NB4 (cell line): ENCODE measurements at places on chromosomes 5 and 9.

DNA sequence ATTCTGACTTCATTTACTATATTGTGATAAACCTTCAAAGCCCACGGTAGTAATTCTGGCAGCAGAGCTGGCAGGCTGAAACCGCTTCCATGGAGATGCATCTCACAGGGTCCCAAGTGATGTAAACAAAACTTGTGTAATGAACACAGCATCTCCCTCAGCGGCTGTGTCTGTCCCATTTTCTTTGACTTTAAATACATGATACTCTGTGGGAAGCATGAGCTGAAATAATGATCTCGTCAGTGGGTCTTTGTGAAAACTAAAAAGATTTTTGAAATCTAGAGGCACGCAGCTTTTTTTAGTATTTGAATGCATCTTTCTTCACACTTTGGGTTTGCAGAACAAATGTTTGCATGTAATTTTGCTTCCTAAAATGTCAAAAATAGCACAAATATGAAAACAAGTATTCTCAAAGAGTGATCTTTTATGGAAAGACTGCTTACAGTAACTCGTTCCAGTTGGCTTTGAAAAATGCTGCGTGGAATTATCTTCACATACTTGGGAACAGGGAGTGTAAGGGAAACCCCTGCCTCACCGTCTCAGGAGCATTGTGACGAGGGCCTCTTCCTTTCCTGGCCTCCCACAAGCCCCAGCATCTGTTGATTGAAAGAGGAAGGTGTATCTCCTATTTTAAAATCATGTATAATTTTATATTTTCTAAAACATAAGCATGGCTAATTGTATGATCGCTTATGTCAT lies 18.1 kb upstream of the LPCAT1 start:
- DNase-seq = no peak

DNA sequence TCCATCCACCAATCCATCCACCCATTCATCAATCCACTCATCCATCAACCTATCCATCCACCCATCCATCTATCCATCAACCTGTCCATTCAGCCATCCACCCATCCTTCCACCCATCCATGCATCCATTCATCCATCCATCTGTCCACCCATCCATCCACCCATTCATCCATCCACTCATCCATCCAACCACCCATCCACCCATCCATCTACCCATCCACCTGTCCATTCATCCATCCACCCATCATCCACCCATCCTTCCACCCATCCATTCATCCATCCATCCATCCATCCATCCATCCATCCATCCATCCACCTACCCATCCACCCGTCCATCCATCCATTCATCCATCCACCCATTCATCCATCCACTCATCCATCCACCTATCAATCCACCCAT lies 195.8 kb downstream of the NXNL2 start:
- DNase-seq = no peak

DNA sequence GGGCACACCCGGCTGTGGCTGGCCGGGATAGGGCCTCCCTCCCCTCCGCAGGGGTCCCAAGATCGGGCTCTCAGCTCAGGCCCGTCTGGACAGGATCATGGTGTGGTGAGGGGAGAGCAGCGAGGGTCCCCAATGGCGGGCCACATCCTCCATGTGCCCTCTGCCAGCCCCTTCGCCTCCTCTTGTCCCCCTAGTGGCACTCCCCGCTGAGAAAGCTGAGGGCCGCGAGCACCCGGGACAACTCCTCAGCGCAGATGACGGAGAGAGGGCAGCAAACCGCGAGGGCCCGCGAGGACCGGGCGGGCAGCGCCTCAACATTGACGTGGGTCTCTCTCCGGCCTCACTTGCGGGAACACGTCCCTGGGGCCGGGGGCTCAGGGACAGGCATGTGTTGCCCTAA lies 24.6 kb downstream of the NKD2 start:
- DNase-seq = no peak

- no peak for DNase-seq
Measured at GRCh38 chr9:99465231-99465907, 243.3 kb downstream of the SEC61B start.

GRCh38 chr9:2159521-2160454 lies 144.6 kb downstream of the SMARCA2 start:
- DNase-seq = no peak

GRCh38 chr5:178074266-178074952 lies 38.9 kb upstream of the N4BP3 start:
- peak; percentile 50 for DNase-seq

GRCh38 chr5:164002214-164002613 lies 496.8 kb downstream of the MAT2B start:
- DNase-seq = no peak

- no peak for DNase-seq
Measured at GRCh38 chr9:82604947-82605656, 457.8 kb downstream of the RASEF start.

GRCh38 chr9:89634995-89635742 lies 30.4 kb downstream of the GADD45G start:
- no peak for DNase-seq

GRCh38 chr5:67149951-67150523 lies 46.6 kb downstream of the CD180 start:
- DNase-seq = no peak

DNA sequence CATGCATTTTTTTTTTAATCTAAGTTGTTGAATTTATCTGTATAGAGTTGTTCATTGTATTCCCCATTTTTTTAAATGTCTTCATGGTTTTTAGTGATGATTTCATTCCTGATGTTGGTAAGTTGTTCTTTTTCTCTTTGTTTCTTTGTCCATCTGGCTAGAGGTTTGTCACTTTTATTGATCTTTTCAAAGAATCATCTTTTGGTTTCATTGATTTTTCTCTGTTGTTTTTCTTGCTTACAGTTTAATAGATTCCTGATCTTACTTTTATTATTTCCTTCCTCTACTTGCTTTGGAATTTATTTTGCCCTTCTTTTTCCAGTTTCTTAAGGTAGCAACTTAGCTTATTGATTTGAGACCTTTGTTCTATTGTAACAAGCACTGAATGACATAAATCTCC lies 114.2 kb downstream of the AOPEP start:
- no peak for DNase-seq

GRCh38 chr5:134447815-134448520 lies 36.3 kb upstream of the CDKN2AIPNL start:
- no peak for DNase-seq

DNA sequence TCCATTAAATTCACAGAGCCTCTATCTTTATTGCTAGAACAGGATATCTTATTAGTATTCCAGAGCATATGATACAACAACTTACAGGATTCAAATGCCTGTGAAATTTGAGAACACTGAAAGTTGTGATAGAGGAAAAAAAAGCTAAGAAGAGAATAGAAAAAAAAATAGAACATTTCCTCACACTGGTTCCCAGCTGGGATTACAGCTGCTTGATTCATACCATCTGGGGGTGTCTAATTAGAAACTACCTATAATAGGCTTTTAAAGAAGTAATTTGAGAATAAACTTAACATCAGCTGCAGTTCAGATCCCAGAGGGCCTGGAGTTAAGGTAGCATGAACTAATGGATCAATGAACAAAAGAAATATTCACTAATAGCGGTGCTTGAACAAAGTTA lies 922.0 kb downstream of the CDH12 start:
- no peak for DNase-seq

- no peak for DNase-seq
Measured at GRCh38 chr5:41447650-41448510, 62.5 kb downstream of the PLCXD3 start.

DNA sequence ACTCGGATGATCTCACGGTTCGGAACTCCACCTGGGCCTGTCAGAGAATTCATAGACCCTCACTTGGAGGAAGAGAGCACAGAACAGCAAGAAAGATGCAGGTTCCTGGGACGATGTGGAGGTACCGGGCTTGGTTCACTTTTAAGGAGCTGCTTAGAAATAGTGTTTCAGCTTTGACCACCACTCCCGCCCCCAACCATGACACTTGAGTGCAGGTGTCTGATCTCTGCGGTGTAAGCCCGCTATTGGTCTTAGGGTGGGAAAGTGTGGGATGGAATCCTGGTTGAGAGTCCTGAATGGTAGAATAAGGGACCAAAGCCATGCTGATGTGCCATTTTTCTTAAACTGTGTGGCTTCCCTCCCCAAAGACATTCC lies 97.2 kb upstream of the LMX1B start:
- DNase-seq = no peak

DNA sequence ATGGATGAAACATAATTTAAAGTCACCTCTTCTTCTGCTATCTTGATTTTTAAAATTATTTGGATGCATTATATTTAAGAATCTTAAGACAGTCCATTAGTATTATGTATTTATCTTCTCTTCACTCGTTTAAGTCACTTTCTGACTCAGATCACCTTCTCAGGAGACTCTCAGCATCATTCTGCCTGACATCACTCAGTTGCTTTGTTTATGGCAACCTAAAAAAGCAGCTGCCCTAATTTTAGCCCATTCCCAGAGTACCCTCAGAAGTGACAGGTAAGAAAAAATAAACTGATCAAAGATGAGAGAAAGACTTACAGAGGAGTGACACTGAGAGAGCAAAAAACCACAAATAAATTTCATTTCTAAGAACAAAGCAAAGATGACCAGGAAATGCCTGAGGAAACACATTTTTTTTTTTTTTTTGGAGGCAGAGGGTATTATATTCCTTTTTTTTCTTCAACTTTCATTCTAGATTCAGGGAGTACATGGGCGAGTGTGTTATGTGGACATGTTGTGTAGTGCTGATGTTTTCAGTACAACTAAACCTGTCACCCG lies 140.5 kb downstream of the MUSK start:
- no peak for DNase-seq

DNA sequence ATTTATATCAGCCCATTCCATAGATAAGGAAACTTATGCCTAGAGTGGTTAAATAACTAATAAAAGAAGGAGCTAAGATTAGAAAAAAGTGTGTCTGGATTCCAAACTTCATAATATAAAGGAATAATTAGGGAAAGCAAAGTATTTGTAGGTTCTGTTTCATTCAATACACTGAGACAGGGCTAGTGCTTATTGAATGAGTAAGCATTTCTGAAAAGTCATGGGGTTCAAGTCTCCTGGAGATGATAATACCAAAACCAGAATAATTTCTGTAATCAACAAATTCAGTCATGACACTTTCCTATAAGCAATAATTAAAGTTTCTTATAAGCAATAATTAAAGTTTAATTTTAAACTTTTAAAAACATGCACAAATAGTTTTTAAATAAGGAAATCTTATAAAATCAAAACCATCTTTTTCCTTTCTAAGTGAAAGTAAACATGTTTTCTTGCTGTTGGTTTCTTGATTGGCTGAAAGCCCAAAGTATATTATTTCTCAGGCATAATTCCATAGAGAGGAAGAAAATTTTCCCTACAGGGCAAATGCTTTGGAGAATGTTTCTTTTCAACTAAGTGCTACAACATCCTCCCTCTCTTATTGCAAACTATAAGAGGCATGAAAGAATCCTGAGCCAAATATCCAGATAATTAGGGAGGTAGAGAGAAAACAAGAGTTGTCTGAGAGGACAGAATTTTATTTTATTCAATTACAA lies 510.2 kb downstream of the PRELID2 start:
- DNase-seq = no peak

DNA sequence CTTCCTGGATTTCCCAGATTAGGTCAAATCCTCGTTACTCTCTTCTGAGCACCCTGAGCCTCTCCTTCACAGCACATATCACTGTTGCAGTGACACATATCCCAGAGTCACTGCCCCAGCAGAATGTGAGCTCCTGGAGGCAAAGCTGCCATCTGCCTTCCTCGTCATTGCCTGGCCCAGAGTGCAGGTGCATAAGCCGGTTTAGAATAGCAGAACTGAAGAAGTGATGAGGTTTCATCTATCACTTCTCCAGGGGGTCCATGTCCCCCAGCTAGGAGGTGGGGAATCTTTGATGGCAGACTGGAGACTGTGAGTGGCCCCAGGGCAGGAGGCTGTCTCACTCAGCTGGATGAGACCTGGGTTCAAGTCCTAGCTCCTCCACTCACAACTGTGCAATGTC lies 25.8 kb downstream of the NIPAL4 start:
- no peak for DNase-seq

- DNase-seq = no peak
Measured at GRCh38 chr5:132099076-132099748, 25.6 kb downstream of the CSF2 start.

- no peak for DNase-seq
Measured at GRCh38 chr9:77974434-77974833, 57.2 kb downstream of the GNAQ start.

DNA sequence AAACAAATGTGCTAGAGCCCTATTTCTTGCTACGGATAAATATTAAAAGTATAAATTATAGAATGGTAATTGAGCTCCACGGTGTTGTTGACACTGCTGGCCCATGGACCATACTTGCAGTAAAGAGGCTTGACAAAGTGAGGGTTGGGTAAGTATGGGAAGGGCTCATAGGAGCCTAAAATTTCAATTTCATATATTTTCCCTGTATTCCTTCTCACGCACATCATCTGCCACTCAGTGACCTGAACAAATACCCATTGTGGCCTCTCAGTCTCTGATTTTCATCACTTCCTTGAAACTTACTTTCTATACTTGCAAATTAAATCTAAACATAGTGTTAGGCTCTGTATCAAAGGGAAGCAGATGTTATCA lies 116.5 kb downstream of the PIK3R1 start:
- peak; percentile 16 for DNase-seq

DNA sequence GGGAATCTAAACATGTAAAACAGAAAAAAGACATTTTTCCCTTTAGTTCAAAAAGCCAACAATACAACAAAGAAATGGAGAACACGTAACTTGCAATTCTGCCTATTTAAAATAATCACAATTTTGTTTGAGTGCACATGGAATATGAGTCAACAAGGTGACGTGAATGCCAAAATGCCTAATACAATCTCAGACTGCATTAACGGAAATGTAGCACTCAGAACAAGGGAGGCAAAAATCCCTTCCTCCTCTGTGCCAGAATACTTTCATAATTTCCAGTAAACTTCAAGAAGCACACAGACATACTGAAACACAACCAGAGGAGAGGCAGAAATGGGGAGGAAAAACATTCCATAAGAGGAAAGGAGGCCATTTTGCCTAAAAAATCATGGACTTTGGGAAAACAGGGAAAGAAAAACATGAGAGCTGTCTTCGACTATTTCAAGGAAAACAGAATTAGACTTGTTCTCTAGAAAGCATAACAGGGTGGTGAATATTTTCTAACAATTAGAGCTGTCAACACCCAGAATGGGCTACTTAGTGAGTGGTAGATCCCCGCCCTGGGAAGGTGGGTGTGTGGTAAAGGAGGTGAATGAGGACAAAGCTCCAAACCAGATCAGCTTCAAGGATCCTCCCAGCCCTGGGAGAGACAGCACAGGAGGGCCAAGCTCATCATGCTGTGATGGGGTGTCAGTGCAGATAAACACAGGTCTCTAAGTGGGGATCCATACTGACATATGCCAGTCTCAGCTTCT lies 48.2 kb downstream of the ABCA1 start:
- no peak for DNase-seq

DNA sequence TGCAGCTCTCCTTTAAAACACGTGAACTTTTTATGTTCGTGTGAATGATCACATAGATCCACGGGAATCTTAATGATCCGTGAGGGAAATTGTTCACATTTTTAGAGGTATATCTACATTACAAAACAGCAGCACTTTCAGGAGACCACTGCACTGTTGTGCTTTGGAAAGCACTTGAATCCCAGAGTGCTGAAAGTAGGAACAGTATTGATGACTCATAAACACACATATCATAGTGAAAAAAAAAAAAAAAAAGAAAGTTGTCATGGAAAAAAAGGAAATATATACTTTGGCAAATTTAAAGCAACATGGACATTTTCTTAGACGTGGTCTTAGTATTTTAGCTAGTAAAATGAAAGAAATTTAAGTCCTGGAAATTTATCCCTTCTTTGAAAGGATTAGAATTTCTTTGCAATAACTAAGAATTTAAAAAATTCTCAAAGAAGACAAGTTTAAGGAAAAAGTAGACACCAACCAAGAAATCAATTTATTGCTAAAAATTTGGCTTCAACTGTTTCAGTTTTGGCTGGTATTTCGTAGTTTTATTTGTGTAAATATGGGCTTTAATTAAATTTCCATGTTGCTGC lies 55.4 kb downstream of the ADGRV1 start:
- no peak for DNase-seq
